Cardiac fibroblast (primary cell): ENCODE measurements at places on chromosomes 12 and 14.

DNA sequence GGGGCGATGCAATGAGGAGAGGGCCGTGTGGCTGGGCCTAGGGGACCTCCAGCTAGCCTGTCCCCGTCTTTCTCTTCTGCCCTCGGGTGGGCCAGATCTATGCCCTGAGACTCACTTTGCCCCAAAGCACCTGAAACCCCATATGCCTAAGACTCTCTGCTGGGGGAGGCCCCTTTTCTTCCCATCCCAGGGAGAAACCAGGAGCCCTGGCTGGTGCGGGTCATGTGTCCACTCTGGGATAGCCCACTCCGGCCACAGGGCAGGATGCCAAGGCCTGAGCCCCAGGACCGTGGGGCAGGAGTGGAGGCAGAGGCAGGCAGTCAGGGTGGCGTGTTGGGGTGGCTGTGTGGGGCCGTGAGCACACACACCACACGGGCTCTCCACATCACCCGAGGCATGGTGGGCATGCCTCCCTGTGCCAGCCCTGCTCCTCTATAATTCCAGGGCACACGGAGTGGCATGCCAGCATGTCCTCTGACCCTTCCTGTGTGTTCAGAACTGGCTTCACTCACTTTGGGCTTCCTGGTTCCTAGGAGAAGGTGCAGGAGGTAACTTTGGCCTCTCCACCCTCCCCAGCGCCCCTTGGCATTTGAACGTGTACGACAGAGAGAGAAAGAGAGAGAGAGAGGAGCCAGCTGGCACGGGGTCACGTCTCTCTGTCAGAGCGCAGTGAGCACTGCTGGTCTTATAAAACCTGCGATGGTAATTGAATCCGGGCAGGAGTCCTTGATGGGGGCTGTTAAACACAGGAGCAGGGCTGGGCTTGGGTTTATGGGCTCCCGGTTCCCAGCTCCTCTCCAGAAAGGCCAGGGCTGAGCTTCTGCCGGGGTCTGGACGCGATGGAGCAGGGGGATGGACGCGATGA is 144.2 kb downstream of the KIF26A start:
- DNase-seq, result no peak

DNA sequence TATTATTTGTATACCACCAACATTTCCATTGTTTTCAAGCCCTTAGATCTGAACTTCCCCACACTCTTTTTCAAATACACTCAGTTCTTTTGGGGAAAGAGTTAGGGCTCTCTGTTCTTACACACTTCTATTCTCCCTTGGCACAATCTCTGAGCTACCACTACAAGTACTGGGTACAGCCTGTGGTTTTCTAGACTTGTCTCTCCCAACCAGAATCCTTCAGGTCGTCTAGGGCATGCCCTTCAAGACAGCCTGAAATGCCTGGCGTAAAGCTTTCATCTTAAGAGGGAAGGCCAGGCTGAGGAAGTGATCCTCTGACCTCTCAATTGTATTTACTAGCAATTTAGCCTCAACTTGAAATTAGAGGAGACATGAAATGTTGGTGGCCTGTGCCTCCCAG is 1442.0 kb downstream of the AACS start:
- DNase-seq, result no peak

- no peak for DNase-seq
Measured at GRCh38 chr12:114443607-114444421, 37.9 kb upstream of the TBX5 start.

- no peak for DNase-seq
Measured at GRCh38 chr12:103105971-103106597, 148.6 kb downstream of the ASCL1 start.

GRCh38 chr14:20415782-20416206 is 2.5 kb upstream of the TEP1 start:
- peak; percentile 73 for DNase-seq

- peak; percentile 79 for DNase-seq
Measured at GRCh38 chr12:111438481-111438880, 32.8 kb downstream of the SH2B3 start.

GRCh38 chr14:70794294-70794693 is 15.0 kb downstream of the MAP3K9 start:
- no peak for DNase-seq

DNA sequence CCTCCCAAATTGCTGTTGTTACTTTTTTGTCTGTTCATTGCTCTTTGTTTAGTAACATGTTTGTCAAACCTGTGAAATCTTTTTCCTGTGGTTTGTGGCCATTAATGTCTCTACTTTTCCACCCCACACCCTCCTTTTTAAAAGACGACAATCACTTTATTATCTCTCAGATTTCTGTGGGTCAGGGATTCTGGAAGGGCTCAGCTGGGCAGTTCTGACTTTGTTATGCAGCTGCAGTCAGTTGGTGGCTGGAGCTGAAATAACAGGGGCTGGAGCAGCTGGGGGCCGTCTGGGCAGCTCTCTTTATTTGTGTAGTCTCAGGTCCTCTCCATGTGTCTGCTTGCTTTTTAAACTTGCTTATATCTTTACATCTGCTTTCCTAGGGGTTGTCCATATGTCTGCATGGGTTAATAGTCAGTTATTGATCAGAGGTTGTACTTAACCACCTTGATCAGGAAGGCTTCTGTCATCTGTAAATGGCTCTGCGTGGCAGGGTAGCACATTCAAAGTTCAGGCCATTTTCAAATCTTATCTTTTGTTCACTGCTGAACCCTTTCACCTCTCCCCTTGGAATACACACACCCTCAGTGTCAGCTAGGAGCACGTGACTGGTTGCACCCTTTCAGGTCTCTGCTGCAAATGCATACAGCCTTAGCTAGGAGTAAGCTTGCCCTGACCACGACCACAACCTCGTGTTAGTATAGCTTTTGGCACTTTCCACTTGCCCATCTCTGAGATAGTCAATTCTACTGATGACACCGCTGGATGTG is 27.9 kb downstream of the BORCS5 start:
- DNase-seq, result no peak

GRCh38 chr14:87231336-87232026 is 761.5 kb downstream of the GALC start:
- DNase-seq, result no peak

GRCh38 chr12:54328595-54329337 is 3.8 kb downstream of the COPZ1 start:
- DNase-seq, result no peak

- DNase-seq, result no peak
Measured at GRCh38 chr14:93089521-93090269, 26.0 kb downstream of the ITPK1 start.

DNA sequence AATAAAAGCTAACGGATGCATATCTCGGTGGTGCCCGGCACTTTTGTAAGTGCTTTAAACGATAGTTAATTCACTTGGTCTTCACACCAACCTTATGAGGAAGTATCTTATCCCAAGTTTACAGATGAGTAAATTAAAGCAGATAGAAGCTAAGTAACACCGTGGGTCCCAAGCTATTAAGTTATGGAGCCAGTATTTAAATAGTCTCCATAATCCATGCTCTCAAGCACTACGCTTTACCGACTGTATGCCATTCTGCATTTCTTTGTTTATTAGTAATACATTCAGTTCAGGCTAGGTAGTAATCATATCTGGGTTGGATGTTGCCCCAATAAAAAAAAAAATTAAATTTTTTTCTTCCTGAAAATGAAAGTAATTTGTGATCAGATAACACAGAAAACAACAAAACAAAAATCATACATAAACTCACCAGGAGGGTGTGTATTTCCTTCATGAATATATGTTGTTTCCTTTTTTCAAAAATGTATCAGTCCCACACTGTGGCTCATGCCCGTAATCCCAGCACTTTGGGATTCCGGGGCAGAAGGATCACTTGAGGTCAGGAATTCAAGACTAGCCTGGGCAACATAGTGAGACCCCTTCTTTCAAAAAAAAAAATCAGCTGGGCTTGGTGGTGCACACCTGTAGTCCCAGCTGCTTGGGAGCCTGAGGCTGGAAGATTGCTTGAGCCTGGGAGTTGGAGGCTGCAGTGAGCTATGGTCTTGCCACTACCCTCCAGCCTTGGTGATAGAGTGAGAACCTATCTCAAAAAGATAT is 1.4 kb upstream of the M6PR start:
- no peak for DNase-seq

DNA sequence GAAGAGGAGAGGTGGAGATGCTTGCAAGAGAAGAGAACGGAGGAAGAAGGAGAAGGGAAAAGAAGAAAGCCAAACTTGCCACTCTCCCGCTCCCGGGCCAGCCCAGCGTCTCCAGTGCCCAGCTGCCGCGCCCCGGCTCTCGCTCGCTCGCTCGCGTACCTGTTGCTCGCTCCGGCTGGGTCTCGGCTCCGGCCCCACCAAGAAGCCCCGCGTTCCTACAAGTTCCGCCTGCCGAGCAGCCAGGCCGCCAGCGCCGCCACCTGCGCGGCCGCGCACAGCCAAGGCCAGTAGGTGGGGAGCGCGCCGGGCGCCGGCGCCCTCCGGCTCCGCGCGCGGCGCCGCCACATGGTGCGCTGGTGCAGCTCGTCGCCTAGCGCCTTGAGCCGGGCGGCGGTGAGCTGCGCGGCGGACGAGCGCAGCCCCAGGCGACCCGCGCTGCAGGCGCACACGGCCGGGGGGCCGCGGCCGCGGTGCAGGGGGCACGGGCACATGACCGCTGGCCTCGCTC is 370 bp downstream of the HRK start:
- peak; percentile 34 for DNase-seq

DNA sequence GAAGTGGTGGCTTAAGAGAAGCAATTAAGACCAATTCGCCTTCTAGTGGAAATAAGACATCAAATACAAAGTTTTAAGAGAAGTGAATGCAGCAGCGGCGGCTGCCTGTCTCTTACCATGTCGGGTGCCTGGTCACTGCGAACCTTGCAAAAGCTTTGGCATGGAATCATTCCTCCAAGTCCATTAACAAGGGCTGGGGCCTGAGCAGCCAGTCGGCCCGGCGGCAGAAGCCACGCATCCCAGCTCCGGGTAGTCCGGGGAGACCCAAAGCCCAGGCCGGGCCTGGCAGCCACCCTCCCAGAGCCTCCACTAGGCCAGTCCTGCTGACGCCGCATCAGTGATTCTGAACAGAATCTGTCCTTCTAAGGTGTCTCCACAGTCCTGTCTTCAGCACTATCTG is 321.0 kb downstream of the TMEM121 start:
- no peak for DNase-seq

- no peak for DNase-seq
Measured at GRCh38 chr12:131055596-131056233, 102.0 kb downstream of the ADGRD1 start.

DNA sequence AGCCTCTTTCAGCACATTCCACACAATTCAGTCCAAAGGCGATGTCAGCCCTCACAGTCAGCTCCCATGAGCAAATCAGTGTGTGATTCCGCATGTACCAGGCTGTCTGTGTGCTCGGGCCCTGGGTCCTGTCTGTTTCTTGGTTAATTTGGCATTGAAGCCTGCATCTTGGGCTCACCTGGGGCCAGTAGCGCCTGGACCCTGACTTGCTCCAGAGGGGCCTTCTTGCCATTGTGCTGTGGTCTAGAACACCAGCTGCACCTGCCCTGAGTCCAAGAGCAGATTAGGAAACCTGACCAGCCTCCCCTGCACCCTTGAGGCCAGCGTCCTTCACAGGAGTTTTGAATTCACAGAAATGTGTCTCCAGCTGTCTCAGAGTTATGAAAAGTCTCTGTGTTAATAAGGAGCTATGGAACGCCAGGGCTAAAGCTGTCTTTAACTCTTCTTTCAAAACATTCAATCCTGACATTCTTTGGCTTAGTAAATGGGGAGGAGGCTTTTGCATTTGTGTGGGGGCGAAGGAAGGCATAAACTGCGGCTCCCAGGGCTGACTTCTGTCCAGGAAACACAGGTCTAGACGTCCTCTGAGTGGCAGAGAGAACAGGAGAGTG is 102.2 kb downstream of the ARF6 start:
- no peak for DNase-seq

GRCh38 chr12:50536831-50537537 is 32.2 kb downstream of the DIP2B start:
- DNase-seq, result no peak

- peak; percentile 59 for DNase-seq
Measured at GRCh38 chr14:102659797-102660196, 67.3 kb downstream of the RCOR1 start.

GRCh38 chr12:28191051-28192048 is 1.1 kb downstream of the CCDC91 start:
- peak; percentile 78 for DNase-seq

GRCh38 chr12:93453633-93454032 is 11.9 kb upstream of the UBE2N start:
- DNase-seq, result no peak

DNA sequence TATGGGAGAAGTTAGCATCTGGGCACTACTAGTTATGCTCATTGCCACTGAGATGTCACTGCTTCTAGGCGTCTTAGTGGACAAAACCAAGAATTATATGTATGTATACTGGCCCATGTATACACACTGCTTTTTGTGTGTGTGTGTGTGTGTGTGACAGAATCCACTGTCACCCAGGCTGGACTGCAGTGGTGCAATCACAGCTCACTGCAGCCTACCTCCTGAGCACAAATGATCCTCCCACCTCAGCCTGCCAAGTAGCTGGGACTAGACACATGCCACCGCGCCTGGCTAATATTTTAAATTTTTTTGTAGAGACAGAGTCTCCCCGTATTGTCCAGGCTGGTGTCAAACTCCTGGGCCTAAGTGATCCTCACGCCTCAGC is 25.2 kb downstream of the LIMA1 start:
- DNase-seq, result no peak

DNA sequence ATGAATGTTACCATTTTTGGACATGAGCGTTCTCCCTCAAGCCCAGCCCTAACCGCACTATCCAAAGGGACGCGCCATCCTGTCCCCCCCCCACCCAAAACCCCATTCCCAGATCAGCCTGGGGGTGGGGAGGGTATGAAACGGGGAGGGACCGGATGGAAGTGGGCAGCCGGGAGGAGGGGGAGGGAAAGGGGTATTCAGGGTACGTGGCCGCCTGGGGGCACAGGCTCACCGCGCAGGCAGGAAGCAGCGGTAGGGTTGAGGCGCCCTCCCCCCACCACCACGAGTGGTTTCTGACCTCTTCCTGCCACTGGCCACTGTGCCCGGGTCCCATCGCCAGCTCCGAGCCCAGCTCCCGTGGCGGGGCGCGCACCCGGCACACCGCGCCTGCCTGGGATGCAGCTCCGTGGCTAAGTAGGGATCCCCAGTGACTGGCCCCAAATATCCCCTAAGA is 1.4 kb downstream of the ACTN1 start:
- peak; percentile 94 for DNase-seq

- DNase-seq, result no peak
Measured at GRCh38 chr14:40204441-40205175, 772.4 kb upstream of the FBXO33 start.

DNA sequence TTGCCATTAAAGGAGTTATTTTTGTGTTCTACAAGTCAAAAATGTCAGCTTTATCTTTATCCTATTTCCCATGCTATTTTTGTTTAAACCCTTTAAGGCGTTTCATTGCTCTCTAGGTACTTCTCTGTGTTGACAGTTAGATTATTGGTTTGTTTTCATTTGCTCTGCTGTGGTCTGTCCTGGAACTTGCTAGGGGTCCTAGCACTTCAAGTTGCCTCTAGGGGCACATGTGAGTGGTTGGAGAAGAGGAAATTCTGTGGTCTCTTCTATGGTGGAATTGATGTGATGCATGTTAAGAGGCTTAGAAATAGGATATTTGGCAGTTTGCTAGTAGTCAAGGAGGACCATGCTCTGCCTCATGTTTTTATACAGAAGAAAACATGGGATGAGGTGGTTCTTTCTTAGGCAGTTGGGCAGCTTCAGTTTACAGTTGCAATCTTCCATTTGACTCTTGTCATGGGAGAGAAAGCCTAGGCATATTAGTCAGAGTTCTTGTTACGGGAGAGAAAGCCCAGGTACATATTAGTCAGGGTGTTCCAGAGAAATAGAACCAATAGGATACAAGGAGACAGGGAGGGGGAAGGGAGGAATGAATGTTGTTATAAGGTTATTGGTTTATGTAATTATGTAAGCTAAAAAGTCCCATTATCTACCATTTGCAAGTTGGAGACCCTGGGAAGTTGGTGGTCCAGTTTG is 14.4 kb downstream of the TTLL5 start:
- DNase-seq, result no peak
